ENCODE measurements at places on chromosomes 5 and 9.
A peak's percentile ranks its signal among the peaks of the same experiment; 100 is the strongest.

DNA sequence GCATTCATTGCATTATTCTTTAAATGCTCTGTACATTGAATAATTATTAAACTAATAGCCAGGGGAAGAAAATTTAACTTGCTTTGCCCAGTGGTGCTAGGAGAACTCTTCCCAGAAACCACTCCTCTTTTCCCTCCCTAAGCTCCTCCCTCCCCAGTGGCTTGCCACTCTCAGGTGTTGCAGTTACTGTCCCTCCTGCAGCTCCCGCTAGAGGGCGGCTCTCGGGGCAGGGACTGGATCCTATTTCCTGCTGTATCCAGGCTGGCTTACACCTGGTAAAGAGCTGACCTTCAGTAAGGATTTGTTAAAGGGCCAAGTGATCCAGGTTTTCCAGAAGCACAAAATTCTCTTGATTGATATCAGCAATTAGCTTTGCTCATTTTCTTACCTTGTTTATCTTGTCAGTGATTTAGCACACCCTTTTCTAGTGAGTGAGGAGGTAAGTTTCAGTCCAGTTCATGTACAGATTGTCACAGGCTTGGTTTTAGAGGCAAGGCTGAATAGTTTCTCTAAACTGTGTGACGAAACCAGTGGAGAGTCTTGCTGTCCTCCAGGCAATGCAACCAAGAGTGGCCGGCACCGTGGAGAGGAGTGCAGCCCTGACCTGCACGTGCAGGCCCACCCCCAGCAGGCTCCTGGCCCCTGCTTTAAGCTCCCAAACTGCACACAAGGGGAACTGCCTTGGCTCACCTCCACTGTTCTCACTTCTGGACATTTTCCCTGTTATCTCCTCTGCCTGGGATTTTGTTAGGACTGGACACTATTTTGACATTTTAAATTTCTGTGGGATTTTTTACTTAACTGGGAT is 423.8 kb downstream of the SPOCK1 start:
- no peak for DNase-seq

DNA sequence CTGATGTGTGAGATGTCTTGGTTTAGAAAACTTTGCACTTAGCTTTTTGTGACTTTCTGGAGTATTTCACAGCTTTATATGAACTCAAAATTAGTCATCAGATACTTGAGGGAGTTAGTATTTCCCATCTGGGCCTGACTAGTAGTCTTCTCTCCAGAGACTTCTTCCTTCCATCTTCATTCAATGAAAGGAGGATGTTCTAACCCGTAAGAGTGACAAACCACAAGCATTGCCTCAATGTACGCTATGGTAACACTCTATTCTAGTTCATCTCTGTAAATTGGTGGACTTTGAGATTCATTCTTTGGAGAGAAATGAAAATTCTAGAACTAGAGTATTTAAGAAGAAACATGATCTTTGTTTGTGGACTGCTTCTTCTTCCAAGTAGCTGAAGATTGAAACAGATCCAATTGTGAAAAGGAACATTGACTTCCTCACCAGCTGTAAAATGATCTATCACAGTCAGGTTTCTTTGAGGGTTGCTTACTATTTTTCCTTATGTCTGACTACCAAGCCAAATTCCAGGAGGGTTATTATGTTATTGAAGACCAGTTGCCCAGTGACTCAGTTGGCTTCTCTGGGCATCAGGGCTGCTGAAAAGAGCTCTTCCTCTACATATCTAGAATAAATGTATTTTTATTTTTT is 157.6 kb downstream of the SLC12A2 start:
- DNase-seq: no peak

DNA sequence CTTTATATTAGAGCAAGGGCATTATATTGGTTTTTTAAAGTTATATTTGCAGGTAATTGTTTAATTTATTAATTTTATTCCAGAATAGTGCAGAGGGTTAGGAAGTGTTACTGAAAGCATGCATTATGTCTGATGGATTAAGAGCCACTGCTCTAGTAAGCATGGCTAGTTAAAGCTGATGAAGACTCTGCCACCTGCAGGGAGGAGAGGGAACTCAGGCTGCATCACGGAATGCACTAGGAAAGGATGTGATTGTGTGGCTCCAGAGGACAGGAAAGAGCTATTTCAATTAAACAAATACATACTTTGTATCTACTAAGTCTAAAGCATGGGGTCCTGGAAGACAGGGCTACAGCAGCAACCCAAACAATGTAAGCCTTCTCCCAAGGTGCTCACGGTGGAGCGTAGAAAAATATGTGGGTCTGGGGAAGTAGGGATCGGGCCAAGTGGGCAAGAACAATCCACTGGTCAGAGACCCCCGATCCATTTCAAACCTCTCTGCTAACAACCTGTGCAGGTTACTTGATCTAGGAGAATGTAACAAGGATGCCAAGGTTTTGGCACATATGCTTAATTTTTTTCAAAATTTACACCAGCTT is 15.3 kb upstream of the GRXCR2 start:
- DNase-seq: no peak

GRCh38 chr5:51632793-51633192 is 249.5 kb downstream of the ISL1 start:
- no peak for DNase-seq

DNA sequence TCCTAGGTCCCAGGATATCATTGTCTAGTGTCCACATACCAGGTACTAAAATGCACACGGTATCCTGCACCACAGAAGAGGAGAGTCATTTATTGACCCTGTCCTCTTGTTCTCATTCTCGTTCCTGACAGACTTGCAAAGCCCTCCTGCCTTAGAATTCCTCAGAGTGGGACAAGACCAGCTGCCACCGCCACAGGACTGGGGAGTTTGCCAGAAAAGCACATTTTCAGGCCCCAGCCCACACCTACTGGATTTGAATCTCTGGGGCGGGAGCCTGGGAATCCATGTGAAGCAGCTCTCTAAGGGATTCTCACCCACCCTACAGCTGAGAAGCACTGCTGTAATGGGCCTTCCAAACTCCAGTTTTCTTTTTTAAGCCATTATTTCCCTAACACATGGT is 68.0 kb upstream of the FANCC start:
- DNase-seq: no peak

- no peak for DNase-seq
These were observed 96.4 kb upstream of the TAF11L2 start for GRCh38 chr5:17401470-17402288.

DNA sequence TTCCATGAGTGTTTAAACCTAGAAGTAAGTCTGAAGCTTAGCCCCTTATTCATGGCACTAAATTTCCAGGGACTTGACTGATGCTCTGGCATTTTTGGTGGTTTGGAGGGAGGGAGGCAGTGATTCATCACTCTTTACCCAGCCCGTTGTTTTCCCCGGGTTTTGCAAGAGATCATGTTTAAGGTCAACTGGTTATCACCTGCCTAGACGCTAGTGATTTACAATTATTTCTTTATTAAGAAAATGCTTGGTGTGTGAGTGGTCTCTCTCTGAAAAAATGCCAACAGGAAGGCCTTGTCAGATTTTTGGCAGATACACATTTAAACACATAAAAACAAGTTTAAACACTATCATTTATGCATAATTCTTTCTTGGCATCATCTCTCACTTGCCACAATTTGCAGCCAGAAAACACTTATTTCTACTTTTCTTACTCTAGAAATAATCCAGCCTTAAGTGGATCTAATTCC is 737.9 kb upstream of the ZNF608 start:
- no peak for DNase-seq

GRCh38 chr5:138948471-138949222 is 73.5 kb upstream of the LRRTM2 start:
- DNase-seq: no peak

DNA sequence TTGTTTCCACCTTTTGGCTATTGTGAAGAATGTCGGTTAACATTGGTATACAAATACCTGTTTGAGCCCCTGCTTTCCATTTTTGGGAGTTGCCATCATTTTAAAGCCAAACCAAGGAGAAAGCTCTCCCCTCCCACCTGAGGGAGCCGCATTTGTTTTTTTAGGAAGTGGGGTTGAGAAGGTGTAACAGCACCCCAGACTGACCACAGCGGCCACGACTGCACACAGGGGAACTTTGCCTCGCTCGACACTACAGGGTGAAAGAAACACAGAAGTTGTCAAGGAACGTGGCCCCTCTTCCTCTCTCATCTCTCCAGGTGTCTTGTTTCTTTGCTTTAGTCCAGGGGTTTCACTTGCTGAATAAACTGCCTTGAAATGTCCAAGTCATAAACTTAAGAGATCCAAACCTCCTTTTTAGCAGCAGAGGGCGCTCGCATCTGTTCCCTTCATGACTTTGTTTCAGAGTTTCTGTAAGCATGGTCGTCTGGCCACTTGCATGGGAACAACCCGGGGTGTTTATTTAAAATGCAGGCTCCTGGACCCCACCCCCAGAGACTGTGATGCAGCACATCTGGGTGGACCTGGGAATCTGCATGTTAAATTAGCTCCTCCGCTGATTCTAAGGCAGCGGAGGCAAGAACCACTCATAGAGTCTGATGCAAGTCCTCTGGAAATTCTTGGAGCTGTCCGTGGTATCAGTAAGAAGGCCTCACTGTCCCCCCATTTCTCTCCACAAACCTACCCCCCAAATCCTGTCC is 2.1 kb upstream of the TTLL11 start:
- peak; percentile 33 for DNase-seq

GRCh38 chr5:127003798-127004495 is 26.4 kb downstream of the MARCHF3 start:
- DNase-seq: no peak

GRCh38 chr9:115146581-115147021 is 28.6 kb upstream of the TNC start:
- no peak for DNase-seq

- no peak for DNase-seq
These were observed 44.8 kb downstream of the NACC2 start for GRCh38 chr9:136050266-136050700.

- no peak for DNase-seq
These were observed 94.7 kb upstream of the SAP30L start for GRCh38 chr5:154351141-154351540.

- no peak for DNase-seq
These were observed 34.7 kb downstream of the ADRB2 start for GRCh38 chr5:148861088-148861487.

GRCh38 chr9:75626860-75627259 is 263.6 kb upstream of the PCSK5 start:
- DNase-seq: no peak

DNA sequence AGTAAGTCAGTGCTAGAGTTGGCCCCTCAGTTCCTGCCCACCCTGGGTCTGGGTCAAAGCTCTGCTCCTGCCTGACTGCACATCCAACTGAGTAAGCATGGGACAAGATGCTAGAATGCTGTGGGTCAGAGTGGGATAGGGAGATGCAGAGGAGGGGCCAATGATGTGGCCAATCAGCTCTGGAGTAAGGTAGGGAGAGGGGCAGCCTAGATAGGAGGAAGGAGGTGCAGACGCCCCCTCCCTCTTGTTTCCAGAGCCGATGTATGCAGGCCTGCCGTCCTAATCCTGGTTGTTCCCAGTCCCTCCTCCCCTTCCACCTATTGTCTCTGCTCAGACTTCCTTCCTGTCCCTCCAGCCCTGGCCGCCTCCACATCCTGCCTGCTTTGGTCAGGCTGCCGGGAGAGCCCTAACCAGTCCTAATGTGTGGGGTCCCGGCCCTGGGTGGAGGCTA is 1.3 kb downstream of the ARAP3 start:
- no peak for DNase-seq

GRCh38 chr5:123303802-123304201 is 119.4 kb downstream of the CEP120 start:
- no peak for DNase-seq

DNA sequence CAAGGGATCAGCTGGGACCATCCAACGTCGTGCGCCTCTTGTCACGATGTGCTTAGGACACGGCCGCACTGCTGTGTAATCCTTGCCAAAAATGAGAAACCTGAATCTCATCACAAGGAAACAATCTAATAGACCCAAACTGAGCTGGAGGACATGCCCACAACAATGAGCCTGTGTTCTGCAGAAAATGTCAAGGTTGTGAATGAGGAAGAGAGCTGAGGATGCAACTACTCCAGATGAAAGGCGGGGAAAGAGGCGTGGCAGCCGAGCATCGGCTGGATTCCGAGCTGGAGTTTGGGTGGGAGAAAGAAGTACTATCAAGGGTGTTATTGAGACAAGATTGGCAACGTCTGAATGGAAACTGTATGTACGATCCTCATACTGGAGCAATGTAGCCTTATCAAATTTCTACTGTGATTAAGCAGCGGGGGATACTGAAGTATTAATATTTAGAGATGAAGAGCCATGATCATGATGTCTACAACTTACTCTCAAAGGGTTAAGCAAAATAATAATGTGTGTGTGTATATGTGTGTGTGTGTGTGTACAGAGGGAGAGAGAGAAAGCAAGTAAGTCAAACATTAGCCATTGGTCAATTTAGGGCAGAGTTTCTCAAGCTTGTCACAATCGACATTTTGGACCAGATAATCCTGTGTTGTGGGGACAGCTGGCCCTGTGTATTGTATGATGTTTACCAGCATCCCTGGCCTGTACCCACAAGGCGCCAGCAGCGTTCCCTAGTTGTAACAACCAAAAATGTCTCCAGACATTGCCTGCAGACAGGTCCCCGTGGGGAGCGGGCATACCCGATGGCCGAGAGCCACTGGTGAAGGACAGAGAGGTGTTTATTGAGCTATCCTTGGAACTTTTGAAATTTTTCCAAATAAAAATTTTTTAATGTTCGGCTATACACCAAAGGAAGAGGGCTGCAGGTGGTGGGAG is 46.5 kb downstream of the DUSP1 start:
- DNase-seq: no peak

GRCh38 chr9:95511616-95511931 is 5.2 kb downstream of the PTCH1 start:
- no peak for DNase-seq

DNA sequence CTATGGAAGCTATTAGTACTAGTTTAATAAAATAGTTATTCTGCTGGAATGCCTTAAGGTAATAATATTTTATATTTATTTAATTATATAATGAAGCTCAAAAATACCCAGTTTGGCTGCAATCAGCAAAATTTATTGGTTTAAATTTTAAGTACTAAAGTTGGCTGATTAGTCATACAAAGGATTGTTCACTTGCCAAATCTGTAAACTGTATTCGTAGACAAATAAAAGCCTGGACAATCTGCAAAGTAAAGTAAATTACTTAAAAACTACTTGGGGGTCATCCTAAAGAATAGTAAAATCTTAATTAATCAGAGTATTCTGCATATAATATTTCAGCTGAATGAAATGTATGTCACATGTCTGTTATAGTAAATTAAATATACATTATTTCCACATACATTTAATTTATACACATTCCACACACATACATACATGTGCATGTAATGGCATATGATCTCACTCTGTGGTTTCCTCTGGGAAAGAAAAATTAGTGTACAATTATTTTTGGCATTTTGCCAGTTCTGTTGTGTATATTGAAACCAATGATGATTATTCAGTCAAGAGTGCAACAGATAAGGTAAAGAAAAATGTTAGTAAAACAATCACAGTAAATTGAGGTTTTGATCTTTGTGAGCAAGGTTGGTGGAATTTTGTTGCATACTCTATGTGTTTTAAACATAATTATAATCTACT is 455.9 kb downstream of the CDH9 start:
- no peak for DNase-seq

DNA sequence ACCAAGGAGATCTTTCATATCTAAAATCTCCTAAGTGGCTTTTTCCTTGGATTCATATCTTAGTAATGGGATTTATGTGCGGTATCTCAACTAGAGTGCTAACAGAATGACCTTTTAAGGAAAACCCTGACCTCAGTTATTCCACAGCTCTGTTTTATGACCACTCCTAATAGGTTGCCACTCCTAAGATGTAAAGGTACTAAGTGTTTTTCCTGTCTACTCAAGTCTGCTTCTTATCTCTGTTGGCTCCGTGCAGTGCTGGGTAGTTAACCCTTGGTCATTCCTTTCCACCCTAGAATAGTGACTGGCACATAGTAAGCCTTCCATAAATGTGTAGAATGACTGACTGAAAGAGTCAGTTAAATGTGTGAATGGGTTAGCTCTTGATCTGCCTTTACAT is 161.4 kb downstream of the DOCK2 start:
- no peak for DNase-seq

GRCh38 chr9:132030626-132031325 is 48.9 kb downstream of the MED27 start:
- DNase-seq: no peak
